ENCODE measurements at places on chromosomes 4 and X.

GRCh38 chr4:154454710-154455109, 36.9 kb downstream of the DCHS2 start:
- DNase-seq, result no peak

DNA sequence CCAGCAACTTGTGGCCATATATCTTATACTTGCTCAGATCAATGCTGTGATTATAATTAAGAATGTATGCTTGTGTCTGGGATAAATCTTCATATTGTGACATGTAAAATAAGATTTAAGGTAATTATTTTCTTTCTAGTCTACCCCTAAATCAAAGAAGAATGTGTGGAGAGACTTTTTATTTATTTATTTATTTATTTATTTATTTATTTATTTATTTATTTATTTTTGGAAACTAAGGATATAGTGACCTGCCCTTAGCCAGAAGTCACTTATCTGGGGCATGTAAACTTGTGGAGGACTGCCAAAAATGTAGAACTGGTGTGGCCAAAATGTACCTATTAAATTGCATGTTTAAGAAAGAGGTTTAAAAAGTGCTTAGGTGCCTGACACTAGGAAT, 144.3 kb downstream of the BEND2 start:
- no peak for DNase-seq

DNA sequence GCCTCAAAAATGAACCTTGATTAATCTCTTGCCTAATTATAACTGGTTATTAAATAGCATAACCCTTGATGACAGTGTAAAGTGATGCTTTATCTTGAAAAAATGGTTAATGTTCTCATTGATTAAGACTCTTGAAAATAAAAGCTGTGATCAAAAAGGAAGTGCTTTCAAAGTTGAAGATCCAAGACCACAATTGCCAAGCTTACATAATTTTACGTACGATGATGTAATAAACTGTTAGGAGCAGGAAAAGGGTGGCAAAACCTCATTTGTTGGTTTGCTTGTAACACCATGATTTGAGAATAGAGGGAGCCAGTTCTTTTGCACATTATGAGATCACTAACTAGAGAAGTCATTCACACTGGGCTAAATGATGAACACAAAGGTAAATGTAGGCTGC, 322.2 kb downstream of the ADGRL3 start:
- DNase-seq, result no peak

GRCh38 chrX:39903937-39904336, 193.8 kb downstream of the BCOR start:
- DNase-seq, result no peak

- no peak for DNase-seq
Measured at GRCh38 chr4:78781924-78782323, 5.8 kb downstream of the BMP2K start.

DNA sequence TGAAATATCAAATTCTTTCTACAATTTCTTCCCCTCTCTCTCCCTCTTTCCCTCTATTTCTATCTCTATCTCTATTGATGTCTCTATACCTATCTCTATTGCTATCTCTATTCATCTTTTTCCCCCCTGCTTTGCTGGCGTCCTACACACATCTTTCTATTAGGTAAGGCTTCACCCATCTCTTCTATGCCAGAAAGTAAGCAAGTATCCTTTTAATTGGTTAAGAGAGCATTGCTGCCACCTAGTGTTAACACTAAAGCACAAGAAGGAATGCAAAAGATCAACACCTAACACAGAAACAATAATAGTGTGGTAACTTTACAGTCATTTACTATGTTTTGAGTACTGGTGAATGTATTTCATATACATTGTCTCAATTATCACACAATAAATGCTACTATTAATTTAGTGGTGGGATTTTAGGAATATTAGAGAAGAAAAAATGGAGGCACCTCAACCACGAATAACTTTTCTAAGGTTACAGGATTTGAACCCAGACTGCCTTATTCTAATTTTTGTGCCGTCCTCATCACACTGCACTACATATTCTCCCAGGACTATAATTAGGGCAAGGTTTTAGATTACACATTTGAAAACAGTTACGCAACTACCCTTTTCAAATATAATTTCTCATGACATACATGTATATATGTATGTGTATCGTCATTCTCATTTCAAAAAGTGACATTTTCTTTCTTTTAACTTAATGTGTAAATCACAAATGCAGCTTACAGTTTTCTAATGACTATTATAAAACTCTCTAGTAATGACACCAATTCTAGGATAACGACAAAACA, 3.7 kb upstream of the C4orf36 start:
- no peak for DNase-seq

DNA sequence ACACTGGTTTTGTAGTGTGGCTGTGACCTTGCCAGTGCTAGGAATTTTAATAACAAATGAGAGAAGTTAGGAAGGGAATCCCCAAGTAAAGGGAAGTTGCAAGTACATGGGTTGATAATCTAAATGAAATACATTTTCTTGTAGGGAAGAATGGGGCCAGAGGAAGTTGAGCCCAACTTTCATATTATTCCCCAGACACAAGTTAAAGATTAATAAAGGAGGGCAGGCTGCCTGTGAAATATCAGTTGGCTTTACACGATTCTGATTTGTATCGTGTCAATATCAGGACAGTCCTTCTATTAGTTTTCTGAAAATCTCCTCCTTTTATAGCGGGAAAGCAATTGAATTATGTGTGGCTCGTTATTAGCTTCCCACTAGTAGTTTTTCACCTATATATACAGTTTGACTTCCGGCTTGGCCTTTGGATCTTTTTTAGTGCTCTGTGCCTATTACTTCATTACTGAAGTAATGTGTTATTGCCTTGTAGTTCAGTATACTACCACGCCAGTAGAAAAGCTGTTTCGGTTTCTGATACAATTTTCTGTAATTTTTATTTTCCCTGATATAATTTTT, 1.7 kb downstream of the PDLIM5 start:
- DNase-seq, result no peak

DNA sequence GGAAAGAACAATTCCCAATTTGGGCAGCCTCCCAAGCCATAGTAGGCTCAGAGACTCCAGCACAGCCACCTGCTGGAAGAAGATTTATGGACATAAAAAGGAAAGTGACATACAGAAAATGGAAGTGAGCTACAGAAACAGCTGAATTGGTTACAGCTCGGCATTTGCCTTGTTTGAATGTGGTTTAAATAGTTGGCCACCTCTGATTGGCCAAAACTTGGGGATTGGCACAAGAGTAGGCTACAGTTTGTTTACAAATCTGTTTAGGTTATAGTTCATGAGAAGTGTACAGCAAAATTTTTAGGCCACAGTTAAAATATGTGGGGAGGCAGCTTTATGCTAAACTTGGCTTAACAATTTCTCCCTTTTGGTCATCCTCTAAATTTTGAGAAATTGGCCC, 150.4 kb downstream of the MAGEC1 start:
- no peak for DNase-seq

GRCh38 chrX:71365875-71366673, at the start of gene TAF1:
Gene TAF1 (plus strand): TSS chrX:71366357. CDS start chrX:71366375, 18 bp downstream.
- peak; percentile 79 for DNase-seq

DNA sequence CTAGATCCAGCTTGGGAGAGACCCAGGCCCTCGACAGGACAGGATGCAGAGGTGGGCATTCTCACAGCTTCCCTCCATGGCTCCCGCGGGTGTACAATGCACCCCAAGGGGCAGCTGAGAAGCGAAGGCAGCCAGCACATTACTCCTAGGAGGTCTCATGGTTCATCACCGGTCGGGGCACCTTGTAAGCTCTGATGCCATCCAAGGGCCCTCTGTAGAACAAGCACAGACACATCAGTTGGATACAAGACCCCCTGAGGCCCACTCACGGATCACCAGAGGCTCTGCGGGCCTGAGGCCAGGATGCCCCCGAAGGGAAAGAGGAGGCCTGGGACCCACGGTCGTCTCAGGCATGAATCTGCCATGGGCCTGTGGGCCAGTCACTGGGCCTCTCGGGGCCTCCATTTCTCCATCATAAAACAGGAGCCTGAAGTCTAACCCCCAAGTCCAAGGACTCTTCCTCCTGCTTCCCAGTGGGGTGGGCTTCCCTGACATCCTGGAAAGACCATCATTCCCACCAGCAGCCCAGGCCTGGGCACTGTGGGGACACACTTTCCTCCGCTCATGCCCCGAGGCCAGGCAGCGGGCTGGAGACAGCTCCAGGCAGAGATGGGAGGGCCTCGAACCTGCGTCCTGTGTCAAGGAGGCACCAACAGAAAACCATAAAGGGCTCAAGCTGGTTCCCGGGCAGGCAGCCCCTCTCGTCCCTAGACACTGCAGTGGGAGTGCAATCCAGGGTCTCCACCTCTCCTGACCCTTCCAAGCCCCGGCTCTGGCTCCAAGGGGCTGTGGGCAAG, 20.1 kb downstream of the HMX1 start:
- DNase-seq, result no peak

GRCh38 chrX:153379971-153380581, 21.1 kb downstream of the PNMA6E start:
- no peak for DNase-seq

DNA sequence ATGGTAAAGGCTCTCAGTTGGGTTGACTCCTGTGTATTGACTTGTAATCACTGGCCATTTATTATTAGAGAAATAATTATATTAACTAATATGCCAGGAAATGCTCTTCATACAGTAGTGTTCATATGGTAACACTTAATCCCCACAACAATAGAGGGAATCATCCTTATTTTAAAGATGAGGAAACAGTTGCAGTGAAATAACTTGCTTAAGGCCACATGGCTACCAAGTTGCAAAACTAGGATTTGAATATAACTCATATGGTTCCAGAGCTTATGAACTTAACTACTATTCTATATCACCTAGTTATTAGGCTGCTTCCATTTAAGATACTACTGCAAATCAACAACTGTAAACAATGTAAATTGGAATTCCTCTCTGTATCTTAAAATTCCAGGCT, 143.5 kb upstream of the HPGD start:
- DNase-seq, result no peak

GRCh38 chr4:5971078-5971450, 47.2 kb downstream of the C4orf50 start:
- no peak for DNase-seq

GRCh38 chr4:123573866-123574508, 177.4 kb downstream of the SPRY1 start:
- no peak for DNase-seq

DNA sequence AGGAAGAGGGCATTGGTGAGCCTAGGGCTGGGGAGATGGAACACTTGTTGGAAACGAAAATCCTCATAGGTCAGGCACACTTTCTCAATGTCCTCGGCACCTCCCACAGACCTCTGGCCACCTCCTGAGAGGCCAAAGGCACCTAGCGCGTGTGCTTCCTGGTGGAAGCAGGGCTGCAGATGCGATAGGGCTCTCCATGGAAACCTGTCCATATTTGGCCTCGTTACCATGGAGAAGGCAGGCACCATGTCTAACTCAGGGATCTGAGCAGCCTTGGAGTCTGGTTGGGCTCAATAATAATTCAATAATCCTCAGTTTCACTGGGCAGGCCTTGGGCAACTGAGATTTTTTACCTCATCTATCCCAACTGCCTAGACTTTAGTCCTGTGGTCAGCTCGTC, 58.3 kb downstream of the RAI2 start:
- no peak for DNase-seq

DNA sequence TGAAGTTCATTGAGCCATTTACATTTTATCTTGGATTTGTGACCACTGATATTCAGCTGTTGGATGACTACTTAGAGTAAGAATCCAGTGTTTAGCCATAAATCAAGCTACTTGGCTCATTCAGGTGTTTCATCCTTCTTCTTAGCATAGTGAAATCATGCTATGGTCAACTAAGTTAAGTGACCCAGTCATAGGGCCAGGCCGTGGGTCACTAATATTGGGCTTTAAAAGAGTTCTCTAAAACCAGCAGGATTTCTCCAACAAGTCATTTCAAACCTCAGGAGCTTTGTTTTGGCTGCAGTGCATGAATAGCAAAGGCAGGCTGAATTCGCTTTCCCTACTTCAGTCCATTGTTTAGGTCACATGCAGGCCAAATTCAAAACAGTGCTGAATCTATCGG, 181.0 kb downstream of the MAML3 start:
- no peak for DNase-seq

- no peak for DNase-seq
Measured at GRCh38 chrX:65035446-65035770, 59.2 kb upstream of the ZC4H2 start.

- no peak for DNase-seq
Measured at GRCh38 chrX:126551306-126551705, 1.3 kb downstream of the DCAF12L1 start.

DNA sequence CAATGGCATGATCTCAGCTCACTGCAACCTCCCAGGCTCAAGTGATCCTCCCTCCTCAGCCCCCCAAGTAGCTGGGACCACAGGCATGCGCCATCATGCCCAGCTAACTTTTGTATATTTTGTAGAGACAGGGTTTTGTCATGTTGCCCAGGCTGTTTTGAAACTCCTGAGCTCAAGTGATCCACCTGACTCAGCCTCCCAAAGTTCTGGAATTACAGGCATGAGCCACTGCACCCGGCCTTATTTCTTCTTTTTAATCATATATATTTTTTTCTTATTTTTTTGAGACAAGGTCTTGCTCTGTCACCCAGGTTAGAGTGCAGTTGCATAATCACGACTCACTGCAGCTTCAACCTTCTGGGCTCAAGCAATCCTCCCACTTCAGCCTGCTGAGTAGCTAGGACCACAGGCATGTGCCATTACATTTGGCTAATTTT, 184.0 kb downstream of the TSPAN5 start:
- DNase-seq, result no peak

DNA sequence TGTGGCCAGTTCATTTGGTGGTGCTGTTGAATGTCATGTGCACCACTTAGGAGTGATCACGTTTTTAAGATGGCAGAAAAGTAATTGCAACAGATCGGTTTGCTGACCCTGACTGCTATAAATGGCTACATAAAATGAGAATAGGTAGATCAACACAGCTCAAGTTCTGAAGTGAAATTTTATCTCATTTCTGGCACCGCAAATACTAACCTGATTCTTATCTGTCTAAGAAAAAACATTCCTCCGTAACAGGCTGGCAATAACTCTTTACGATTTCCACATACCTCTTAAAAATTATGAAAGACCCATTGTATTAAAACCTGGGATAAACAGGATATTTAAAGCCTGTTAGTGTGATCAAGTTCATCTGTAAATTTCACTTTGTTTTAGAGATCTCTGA, 387.5 kb downstream of the PDGFC start:
- no peak for DNase-seq

DNA sequence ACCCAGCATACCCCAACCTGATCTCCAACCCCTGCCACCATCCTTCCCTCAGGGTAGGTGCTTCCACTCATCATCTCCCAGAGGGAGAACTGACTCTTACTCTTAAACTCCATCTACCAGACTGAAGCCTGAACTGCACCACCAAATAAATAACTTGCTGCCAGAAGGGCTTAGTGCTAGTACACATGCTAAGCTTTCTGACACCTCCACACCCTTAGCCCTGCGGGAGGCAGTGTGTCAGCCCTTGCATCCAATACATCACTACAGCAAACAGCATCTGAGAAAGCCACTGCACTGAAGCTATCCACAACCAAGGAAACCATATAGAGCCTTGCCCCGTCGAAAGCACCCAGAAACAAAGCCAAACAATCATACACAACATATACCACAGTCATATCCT, 68.6 kb upstream of the MCF2 start:
- DNase-seq, result no peak
